ENCODE measurements at places on chromosomes 4 and X.

GRCh38 chrX:5180135-5180741 is 1048.4 kb downstream of the NLGN4X start:
- DNase-seq, result no peak

DNA sequence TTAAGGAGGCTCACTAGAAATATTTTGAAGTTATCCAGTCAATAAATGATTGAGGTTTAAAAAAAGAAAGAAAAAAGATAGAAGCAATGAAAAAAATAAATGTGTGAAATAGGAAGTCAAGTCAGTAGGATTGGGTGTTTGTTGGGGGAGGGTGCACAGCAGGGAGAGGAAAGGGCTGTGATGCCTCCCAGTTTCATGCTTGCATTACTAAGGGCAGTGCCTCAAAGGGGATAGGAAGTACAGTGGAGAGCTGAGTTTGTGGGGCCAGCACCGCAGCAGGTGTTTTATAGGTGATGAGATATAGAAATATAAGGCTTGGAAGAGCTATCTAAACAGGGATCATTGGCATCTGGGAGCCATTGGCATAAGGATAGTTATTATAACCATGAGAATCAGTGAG is 919.2 kb downstream of the STIM2 start:
- no peak for DNase-seq

- no peak for DNase-seq
Observed at GRCh38 chr4:144181391-144181790, 40.9 kb upstream of the GYPA start.

- no peak for DNase-seq
Observed at GRCh38 chrX:3143043-3143799, 102.0 kb downstream of the ARSF start.

- no peak for DNase-seq
Observed at GRCh38 chr4:111991797-111992196, 153.5 kb upstream of the FAM241A start.

GRCh38 chr4:167642250-167642649 is 408.0 kb upstream of the SPOCK3 start:
- DNase-seq, result no peak

DNA sequence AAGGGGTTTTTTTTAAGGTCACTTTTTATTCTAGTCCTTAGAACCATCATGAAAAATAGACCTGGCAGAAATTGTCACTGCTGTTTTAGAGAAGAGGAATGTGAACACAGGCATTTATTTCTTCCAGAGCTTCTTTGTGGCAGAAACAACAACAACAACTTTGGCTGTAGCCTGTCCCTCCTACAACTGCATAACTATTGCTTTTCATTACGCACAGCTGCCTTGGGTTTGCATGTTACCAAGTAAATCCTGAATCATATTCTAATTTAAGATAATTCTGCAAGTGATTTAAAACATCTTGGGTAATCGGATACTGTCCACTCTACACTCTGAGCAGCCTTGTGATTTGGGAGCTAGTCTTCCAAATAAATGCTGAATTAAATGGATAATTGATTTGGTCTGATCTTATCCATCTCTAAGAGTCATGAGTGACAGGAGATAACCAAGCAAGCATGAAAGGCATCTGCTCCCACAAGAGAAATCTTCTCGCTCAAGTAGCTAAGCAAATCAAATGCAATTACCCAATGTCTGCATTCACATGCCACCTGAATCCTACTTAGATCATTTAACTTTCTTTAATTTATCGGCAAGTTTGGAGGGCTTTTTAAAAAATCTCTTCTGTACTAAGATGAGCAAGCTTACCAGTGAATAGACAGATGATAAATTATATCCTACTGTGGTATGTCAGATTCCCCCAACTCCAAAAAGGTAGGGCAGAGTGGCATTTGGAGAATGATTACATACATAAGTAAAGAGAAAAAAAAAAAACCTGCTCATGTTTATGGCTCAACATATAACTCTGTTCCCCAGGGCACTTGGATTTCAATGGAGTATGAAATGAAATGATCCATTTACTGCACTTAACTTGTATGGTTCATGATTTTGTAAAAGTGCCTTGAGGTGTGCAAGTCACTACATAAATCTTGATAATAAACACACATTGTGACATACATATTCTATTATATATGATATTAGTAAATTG is 73.6 kb downstream of the EGF start:
- DNase-seq, result no peak

DNA sequence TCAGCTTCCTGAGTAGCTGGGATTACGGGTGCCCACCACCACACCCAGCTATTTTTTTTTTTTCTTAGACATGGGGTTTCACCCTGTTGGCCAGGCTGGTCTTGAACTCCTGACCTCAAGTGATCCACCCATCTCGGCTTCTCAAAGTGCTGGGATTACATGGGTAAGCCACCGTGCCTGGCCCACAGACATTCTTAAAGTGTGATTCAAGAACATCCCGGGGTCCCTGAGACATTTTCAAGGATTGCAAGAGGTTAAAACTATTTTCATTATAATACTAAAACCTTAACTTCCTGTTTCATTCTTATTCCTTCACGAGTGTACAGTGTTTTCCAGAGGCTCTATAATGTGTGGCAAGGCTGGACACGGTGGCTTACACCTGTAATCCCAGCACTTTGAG is 318.7 kb downstream of the CAMK2D start:
- no peak for DNase-seq

- no peak for DNase-seq
Observed at GRCh38 chr4:168722391-168722790, 225.5 kb downstream of the PALLD start.

GRCh38 chrX:73847100-73847499 is 284.1 kb downstream of the CHIC1 start:
- DNase-seq, result no peak

DNA sequence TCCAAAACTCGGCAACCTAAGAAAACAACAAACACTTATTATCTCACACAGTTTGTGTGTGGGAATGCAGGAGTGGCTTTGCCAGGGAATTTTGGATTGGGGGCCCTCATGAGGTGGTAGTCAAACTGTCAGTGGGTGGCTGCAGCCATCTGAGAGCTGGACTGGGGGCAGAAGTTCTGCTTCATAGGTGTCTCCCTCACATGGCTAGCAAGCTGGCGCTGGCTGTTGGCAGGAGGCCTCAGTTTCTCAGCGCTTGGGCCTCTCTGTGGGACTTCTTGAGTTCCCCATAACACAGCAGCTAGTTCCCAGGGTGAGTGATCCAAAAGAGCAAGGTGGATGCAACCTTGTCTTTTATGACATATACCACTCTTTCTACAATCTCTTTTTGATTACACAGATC is 26.0 kb upstream of the RASL11B start:
- no peak for DNase-seq

- DNase-seq, result no peak
Observed at GRCh38 chr4:74873545-74874301, 59.2 kb upstream of the PARM1 start.

DNA sequence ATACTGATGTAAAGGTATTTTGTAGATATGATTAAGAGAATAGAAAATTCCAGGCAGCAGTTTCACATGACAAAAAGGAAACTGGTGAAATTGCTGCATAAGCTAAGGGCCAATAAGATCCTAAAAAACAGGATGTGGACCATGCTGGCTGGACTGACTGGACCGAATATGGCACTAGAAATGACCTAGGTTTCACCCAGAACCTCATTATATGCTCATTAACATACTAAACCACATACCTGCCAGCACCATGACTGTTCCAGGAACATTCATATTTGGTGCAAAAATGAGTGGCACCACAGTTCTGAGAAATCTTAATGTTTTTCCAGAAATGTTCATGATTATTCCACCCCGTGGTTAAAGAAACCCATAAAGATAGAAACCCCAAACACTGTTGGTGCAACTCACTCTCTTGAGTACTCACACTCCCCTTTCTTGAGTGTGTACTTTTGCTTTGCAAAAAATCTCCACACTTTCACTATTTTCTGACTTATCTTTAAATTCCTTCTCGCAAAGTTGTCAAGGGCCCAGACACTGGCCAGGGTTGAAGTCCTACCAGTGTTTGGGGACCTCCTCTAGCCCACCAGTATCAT is 74.0 kb downstream of the FANCB start:
- DNase-seq, result no peak

- DNase-seq, result no peak
Observed at GRCh38 chr4:74715706-74716435, 78.5 kb downstream of the BTC start.

- no peak for DNase-seq
Observed at GRCh38 chr4:7894098-7894676, 45.5 kb downstream of the AFAP1 start.

- no peak for DNase-seq
Observed at GRCh38 chrX:23773601-23774175, 9.3 kb upstream of the SAT1 start.

GRCh38 chr4:78870056-78870455 is 69.2 kb downstream of the PAQR3 start:
- no peak for DNase-seq

DNA sequence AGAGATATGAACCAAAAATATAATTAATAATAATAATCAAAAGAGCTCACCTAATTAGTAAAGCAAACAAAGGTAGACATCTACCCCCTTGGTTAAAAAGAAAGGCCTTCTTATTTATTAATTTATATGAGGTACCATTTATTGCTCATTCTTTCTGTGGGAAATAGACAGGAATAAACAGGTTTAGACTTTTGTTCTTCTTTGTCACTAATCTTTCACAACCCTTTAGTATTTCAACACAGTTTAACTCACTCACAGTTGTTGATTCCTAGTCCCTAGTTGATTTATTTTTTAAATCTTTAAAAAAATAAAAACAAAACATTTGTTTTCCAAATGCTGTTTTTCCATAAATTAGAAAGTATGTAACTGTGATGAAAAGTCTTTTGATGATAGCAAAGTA is 5.6 kb downstream of the PPARGC1A start:
- DNase-seq, result no peak

DNA sequence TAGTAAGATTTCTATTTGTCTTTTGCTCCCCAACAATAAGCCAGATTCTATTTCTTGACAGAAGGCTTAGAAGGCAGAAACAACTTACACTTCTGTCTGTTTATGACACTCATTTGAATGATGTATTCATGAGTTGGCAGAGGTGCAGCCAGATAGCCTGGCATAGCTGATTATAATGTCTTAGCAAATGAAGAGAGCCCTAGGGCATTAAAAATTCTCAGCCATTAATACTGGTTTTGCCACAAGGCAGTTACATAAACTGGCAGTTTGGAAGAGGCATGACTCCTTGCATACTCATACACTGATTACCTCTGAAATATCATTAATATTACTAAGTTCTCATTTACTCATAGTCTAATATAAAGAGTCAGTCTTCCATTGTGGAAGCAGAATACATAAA is 728.5 kb upstream of the NDST4 start:
- no peak for DNase-seq

DNA sequence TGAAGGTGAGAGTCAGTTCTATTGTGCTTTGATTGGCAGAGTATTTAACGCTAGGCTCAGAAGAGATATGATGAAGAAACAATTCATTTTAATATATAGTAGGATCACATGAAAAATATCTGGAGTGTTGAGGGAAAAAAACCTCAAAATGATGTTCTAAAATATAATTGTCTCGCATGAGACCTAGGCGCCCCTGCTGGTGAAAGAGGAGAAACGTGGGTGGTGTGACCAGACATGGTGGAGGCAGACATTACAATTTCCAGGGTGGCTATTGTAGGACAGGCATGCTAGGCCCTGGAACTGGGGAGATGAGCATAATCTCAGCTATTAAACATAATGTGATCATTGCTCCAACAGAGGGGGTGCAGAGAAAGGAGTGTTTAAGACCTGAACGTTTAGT is 210.0 kb downstream of the HS3ST1 start:
- DNase-seq, result no peak

DNA sequence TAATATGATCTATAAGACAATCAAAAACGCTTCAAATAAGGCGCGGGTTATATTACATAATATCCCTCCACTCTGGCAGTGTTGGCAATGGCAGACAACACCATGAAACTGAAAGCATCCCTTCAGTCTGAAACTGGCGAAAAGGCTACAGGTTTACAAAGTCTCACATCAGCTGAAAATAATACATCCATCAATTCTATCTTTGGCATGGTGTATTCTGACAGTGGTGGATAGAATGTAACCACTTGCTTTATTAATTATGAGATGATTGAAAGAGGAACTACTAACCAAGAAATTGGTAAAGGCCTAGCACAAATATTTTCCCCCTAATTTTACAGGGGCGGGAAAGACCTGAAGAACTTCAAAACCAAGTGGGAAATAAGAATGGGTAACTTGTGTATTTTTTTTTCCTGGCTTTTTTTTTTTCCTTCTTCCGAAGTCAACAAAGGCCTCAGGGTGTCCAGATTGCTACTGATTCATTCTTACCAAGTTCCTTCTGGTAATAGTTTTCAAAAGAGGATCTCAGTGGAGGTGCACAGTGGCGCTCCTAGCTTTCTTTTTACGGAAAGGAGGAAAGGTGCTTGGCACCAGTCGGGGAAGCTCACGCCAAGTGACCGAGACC is 728 bp downstream of the UBA6 start:
- DNase-seq, result no peak

GRCh38 chrX:625137-625691 is 5.4 kb upstream of the SHOX start:
- DNase-seq, result no peak

GRCh38 chrX:154300816-154301215 is 5.2 kb downstream of the TKTL1 start:
- DNase-seq, result no peak

DNA sequence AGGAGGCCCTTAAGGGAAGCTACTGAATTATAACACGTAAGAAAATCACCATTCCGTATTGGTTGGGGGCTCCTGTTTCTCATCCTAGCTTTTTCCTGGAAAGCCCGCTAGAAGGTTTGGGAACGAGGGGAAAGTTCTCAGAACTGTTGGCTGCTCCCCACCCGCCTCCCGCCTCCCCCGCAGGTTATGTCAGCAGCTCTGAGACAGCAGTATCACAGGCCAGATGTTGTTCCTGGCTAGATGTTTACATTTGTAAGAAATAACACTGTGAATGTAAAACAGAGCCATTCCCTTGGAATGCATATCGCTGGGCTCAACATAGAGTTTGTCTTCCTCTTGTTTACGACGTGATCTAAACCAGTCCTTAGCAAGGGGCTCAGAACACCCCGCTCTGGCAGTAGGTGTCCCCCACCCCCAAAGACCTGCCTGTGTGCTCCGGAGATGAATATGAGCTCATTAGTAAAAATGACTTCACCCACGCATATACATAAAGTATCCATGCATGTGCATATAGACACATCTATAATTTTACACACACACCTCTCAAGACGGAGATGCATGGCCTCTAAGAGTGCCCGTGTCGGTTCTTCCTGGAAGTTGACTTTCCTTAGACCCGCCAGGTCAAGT is 6.9 kb upstream of the MSANTD1 start:
- DNase-seq, result no peak

DNA sequence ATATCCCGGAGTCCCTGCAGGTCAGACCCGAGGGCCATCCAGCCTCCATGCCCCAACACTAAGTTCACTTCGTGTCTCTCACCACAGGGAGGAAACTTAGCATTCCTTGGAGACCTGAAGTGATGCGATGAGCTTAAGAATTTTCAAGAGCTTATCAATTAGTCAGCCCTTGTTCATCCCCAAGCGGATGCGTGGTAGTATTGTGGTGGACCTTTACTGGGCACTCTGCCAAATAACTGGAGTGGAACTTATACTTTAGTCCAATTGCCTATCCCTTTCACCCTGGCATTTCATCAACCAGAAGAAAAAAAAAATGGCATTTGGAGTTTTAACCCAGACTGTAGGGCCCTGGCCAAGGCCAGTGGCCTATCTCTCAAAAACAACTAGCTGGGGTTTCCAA is 137.1 kb downstream of the RELL1 start:
- no peak for DNase-seq

GRCh38 chr4:161892951-161893350 is 270.8 kb downstream of the FSTL5 start:
- no peak for DNase-seq

GRCh38 chrX:11130136-11130535 is 19.0 kb downstream of the HCCS start:
- DNase-seq, result no peak

GRCh38 chr4:25590171-25590570 is 65.5 kb upstream of the SLC34A2 start:
- DNase-seq, result no peak
